ENCODE measurements at places on chromosomes 5 and 9.

DNA sequence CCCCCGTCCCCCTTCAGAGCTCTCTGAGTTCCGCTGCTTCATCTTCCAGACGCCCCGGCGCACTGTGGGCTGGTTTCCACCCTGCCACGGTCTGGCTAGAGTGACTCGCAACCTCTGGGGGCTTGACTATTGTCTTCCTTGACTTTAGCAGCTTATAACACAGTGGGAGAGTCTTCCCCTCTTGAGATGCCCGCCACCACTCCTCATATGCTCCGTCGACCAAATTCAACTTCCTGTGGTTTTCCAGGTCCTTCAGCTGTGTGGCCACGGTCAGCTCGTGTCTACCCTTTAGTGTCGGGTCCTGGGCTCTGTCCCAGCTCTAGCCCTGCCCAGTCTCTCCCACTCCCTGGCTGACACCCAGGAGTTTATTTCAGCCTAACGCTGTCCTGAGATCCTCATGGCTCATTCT lies 28.2 kb upstream of the NCS1 start:
- DNase-seq: no peak

DNA sequence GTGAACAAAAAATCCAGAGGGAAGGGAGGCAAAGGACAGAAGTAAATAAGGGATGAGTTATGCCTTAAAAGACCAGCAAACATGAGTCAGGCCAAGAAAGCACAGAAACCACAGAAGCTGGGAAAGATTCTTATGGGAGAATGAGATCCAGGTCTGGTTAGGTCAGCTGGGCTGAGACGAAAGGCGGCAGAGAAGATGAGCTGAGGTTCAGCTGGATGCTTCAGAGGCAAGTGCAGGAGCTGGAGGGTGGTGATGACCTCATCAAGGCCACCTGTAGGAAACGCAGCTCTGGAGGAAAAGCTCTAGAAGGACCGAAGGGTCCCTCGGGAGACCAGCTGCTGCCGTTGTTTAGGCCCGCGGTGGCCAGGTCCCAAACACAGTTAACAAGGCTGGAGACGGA lies 152.0 kb downstream of the MYO10 start:
- DNase-seq: no peak

GRCh38 chr9:29390859-29391258 lies 1817.6 kb upstream of the C9orf72 start:
- DNase-seq: no peak

DNA sequence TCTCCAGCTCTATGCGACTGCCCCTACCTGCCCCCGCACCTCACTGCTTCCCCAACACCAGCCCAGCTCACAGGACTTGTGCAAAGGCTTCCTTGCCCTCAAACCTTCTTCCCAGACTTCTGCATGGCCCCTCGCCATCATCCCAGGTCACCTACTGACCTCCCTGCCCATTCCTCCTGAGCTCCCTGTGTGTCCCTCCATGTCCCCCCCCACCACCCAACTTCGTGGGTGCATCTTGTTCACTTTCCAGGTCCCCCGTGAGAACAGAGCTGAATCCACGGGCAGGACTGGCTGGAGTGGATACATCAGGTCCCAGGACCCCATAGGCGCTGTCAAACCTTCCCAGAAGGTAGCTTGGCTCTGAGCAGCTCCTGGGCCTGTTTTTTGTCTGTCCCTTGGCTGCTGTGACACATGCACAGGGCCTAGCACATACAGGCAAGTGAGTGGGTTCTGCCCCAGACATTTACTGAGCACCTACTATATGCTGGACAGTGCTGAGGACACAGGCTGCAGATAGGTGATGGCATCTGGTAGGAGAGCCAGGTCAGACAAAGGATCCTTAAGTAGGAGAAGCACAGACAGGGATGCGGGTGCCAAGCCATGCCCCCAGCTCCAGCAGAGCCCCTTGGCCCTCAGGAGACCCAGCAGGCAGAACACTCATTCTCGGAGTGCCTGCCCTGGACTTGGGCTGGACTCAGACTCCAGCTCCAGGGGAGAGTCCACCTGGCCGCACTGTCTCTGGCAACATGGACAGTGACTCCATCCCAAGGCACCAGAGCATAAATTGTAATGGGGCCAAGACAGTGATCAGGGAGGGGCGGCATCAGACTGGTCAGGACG lies 15.0 kb downstream of the NINJ1 start:
- no peak for DNase-seq

DNA sequence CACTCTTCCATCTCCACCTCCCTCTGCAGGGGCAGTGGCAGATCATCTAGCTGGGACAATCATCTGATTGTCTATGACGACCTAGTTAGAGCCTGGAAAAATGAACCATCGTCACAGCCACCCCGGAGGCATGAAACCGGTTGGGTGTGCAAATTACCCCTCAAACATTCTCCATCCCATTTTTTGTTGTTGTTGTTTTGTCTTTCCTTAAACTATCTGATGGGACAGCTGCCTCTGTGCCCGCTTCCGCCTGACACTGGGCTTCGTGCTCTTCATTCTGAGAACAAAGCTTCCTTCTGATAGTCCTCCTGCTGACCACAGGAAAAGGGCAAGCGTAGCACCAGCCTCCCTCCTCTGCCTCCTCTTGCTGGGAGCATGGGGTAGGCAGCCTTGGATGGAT lies 7.0 kb upstream of the NDST1 start:
- DNase-seq: no peak

DNA sequence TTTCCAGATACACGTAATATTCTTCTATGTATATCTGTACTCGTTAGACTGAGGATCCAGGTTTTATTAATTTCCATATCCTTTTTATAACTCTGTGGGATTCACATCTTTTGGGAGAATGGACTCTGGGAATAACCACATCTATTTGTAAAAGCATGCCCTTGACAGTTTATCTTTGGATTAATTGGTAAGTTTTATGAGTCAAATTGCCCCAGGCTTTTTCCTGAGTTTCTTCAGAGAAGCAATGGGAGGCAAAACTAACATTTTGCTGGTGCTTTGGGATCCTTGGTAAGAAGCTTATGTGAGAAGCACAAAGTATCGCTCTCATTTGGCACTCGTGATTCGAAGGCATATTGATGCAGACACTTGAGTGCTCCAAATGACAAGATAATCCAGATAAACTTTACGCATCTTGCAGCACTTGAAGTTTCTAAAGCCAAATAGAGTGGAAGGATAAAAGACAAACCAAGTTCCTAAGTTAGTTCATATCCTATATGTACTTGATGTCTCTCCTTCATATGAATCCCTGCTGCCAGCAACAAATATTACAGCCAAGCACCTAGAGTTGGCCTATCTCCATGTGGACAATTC lies 324.7 kb downstream of the TLE4 start:
- DNase-seq: no peak

- no peak for DNase-seq
Observed at GRCh38 chr5:33010846-33011245, 299.7 kb downstream of the NPR3 start.

DNA sequence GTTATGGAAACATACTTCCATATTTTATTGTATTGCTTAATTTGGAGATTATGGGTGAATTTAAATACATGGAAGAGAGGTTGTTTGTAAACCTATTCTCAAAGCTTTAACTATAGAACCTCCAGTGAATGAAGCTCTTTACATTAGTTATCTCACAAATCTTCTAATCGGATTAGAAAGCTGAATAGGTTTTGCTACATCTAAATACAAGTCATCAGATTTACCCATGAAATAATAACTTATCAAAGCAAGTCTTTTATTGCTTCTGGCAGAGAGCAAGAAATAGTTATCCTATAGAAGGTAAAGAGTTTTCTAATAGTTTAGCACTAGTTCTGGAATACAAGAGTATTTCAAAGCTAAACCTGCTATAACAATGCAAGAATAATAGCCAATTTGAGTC lies 104.4 kb upstream of the SREK1 start:
- DNase-seq: no peak

GRCh38 chr9:137365552-137366444 lies 57.2 kb downstream of the EXD3 start:
- DNase-seq: no peak

- DNase-seq: no peak
Observed at GRCh38 chr9:115167175-115167574, 49.2 kb upstream of the TNC start.

GRCh38 chr9:131276094-131276888 lies at the start of gene FAM78A:
TSS of gene FAM78A (minus strand) at chr9:131276510. CDS start at chr9:131276179, 331 bp downstream.
- peak; percentile 74 for DNase-seq

- no peak for DNase-seq
Observed at GRCh38 chr9:108035487-108035886, 545.9 kb upstream of the KLF4 start.

DNA sequence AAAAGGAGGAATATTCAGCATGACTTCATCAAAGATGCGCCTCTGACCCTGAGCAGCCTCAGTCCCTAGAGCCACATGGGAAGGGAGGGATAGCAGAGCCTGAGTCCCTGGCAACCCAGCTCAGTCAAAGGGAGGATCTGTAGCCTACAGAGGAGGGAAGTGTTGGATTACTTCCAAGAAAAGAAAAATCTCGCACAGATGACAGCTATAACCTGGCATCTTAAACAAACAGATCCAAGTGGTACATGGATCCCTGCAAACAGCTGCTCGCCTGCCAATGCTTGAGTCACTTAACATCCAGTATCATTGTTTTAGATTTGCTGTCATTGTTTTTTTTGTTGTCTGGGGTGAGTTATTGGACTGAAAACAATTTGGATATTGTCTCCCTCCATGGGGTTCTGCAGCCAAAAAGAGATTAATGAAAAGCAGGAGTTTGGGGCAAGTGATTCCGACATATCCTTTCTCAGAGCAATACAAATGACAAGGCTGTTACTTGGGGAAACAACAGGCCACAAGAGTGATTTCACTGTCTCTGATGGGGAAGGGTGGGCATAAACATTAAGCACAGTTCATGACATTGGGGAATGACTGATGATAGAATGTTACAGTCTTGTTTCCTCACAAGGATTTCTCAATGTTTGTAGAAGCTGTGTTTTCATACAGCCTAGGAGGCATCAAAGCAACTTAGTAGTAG lies 153.5 kb upstream of the KIF2A start:
- DNase-seq: no peak

DNA sequence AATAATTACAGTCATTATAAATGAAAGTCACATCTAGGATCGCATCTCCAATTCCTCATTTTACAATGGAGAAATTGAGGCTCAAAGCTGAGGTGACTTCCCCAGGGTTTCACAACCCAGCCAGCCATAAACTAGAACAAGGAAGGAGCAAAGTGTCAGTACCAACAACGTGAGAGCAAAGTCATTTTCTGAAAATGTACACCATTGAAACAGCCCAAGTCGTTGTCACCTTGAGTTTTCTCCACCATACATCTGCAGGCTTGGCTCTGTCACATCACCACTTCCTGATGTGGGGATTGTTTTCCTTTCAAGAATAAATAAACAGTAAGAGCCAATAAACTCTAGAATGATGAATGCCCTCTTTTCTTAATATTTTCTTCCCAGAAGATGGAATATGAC lies 184.5 kb upstream of the PTGER4 start:
- DNase-seq: no peak

GRCh38 chr9:110935829-110936228 lies 102.4 kb downstream of the LPAR1 start:
- no peak for DNase-seq

- DNase-seq: no peak
Observed at GRCh38 chr9:33351547-33351946, 50.8 kb downstream of the AQP7 start.

- no peak for DNase-seq
Observed at GRCh38 chr5:149873896-149874295, 70.7 kb downstream of the PDE6A start.

- DNase-seq: no peak
Observed at GRCh38 chr9:81637276-81637675, 52.1 kb downstream of the TLE1 start.

DNA sequence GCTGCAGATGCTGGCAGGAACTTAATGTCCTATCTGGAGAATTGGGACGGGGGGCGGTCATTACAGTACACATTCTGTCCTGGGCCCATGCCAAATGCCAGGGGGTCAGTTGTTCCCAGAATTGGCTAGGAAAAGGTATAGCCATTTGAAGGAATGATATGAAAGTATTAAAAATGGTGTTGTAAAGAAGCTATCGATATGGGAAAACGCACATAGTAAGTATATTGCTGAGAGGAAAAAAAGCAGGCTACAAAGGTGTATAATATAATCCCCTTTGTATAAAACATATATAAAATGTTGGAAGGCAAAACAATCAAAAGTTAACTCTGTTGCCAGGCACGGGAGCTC lies 450 bp upstream of the ARHGEF39 start:
- DNase-seq: no peak

DNA sequence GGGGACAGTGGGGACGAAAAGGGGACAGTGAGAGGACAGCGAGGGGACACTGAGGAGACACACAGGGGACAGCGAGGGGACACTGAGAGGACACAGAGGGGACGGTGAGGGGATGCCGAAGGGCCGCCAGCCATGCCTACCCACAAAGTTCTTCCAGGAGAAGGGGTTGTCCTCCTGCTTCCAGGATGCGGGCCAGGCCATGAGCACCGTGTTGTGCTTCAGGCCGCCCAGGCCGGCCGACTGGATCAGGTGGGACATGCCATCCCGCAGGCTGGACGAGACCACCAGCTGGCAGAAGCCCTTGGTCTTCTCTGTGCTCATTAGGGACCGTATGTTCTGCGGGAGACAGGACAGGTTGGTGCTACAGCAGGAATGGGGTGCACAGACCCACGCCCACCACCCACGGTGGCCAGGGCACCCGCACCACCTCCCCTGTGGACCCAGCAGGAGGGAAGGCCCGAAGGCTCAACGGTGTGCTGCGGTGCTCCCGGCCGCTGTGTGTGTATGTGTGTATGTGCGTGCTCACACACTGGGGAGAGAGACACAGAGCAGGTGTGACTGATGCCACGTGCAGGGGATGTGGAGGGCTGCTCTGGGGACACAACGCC lies 46.6 kb downstream of the SLC12A7 start:
- no peak for DNase-seq

DNA sequence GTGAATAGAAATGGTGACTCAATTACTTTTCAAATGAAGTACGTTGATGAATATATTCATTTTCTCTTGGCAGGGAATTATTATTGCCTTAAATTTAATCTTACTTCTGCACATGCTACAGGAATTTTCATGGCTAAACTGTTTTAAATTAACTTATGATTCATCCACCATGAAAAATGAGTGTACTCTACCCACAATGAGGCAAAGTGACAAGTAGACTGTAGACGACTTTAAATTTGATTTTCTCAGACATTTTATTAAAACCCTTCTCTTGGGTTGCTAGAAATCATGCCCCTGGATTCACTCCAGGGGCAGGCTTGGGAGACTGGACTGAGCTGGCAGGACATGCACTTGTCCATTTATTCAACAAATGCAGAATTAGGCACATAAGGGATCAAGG lies 23.5 kb upstream of the ERAP2 start:
- DNase-seq: no peak

- DNase-seq: no peak
Observed at GRCh38 chr9:34540827-34541226, 18.0 kb upstream of the ENHO start.
